ENCODE measurements at places on chromosomes 16 and 17. TPM values are rescaled to one million over a fixed set of nuclear protein-coding genes. Genes with fewer than 3 reads are reported as not detected.

Gene FOXK2
- 26.0 TPM for total RNA-seq

Gene PERCC1
- not detected for total RNA-seq

Gene OTOA
- total RNA-seq, result under 0.01 TPM

Gene BOLA2
- total RNA-seq, result 37.1 TPM

Gene NOTUM
- 0.09 TPM for total RNA-seq

Gene EME1
- 1.3 TPM for total RNA-seq

Gene VMO1
- 0.74 TPM for total RNA-seq

Gene ASPSCR1
- total RNA-seq, result 26.6 TPM

Gene PRKCB
- total RNA-seq, result under 0.01 TPM

Gene RASL10B
- 7.3 TPM for total RNA-seq

Gene UMOD
- not detected for total RNA-seq

Data from smooth muscle cell of bladder (primary cell).